NCI-H2107 (cell line): ENCODE measurements at places on chromosomes 5 and 9.

GRCh38 chr9:6680797-6681146 lies 35.2 kb upstream of the GLDC start:
- DNase-seq, result no peak

- DNase-seq, result no peak
Measured at GRCh38 chr9:95791286-95791685, 84.2 kb upstream of the ERCC6L2 start.

- no peak for DNase-seq
Measured at GRCh38 chr5:164746723-164747122, 1241.3 kb downstream of the MAT2B start.

- no peak for DNase-seq
Measured at GRCh38 chr5:173735184-173735583, 118.7 kb upstream of the BOD1 start.

DNA sequence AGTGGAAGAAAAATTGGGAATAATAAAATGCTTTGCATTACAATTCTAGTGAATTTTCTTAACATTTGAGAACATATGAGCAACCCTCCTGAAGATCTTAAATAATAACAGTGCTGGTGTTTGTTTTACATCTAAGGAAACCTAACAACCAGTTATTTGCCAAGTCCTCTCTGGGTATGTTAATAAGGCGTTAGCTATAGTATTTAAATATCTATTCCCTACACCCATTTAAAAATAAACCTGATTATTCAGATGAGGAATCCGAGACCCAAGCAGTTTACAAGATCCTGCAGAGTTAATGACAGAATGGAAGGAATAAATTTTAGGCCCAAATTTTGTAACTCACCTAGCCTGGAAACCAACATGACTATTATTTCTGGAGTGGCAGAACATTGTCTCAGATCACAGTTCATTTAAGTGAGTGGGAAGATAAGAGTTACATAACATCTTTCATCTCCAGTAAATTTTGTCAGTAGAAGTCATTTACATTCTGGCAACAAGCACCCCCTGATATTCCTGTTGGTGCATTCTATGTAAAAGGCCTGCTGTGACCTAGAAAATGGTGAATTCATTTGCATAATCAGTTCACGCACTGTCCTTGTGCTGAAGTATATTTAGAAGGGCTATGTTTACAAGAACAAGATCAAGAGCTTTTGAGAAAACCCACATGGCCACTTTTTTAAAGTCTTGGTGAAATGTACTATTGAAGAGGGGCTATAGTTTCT lies 148.2 kb downstream of the COX7C start:
- DNase-seq, result no peak

GRCh38 chr5:179393078-179393477 lies 47.8 kb upstream of the ADAMTS2 start:
- no peak for DNase-seq

- no peak for DNase-seq
Measured at GRCh38 chr5:38538161-38538560, 18.3 kb downstream of the LIFR start.

DNA sequence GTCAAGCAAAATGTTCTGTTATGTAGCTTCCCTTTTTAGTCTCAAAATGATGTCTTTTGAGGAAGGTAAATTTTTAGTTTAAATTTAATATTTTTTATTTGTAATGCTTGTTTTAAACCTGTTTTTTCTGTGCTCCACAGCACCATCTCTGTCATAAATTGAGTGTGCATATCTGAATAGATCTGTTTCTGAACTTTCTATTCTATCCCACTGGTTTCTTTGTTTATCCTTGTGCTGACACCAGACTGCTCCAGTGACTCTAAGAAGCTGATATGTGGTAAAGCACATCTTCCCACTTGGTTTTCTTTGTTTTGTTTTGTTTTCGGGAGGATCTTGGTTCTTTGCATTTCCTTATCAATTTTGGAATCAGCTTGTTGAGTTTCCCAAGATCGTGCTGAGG lies 7.1 kb upstream of the RNF145 start:
- no peak for DNase-seq

DNA sequence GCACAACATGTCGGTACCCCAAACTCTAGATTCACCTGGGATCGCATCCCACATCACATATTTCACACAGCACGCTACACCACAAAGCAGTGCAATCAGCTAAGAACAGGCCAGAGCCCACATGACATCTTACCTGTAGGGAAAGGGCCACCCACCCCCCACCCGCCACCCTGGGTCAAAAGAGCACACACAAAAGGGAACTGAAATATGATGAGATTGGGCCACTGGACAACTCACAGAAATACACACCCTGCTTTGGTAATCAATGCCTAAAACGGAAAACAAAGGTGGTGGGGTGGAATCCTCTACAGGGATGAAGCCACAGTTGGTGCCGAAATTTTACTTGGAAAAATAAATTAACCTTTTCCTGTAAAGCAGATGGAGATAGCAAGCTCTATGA lies 13.1 kb downstream of the RETREG1 start:
- DNase-seq, result no peak

DNA sequence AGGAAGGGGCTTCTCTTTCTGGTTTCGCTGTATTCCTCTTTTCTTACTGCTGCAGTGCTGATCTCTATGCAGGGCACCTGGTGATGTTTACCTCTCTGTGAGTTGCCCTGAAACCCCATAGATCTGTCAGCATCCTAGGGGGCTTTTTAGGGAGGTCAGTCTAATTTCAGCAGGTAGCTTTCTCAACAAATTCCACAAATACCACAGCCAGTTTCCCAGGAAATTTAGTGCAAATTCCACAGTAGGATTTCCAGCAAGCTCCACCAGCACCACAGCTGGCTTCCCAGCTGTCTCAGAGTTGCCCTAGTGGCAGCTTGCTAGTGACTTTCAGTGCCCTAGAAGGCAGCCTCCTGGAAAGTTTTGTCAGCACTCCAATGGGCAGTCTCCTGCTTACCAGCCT lies 379.1 kb upstream of the SMC2 start:
- no peak for DNase-seq

GRCh38 chr9:14769230-14769571 lies 46.7 kb upstream of the CER1 start:
- no peak for DNase-seq

GRCh38 chr5:68182534-68182933 lies 33.0 kb upstream of the PIK3R1 start:
- DNase-seq, result no peak

GRCh38 chr9:133351908-133352634 lies 4.1 kb downstream of the RPL7A start:
- no peak for DNase-seq

GRCh38 chr5:109916481-109917153 lies 226.9 kb downstream of the MAN2A1 start:
- DNase-seq, result no peak

DNA sequence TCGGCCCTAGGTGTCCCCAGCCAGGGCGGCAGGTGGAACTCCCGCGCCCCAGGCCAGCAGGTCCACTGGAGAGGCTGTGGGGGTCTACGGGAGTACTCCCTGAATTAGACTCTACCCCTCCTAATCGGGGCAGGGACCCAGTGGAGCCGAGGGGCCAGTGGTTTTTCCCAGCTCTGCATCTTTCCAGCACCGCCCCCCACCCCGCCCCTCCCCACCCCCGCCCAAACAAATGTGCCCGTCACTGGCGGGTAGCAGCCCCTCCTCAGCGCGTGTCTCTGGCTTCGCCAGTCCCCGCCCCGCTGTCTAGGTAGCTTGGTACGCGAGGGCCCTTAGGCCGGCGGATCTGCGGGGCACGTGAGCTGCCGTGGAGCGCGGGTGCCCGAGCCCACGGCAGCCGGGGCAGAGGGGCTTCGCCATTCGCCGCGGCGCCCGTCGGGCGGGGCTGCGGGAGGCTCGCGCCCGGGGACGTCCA lies 7.0 kb downstream of the UNC5A start:
- DNase-seq, result no peak

DNA sequence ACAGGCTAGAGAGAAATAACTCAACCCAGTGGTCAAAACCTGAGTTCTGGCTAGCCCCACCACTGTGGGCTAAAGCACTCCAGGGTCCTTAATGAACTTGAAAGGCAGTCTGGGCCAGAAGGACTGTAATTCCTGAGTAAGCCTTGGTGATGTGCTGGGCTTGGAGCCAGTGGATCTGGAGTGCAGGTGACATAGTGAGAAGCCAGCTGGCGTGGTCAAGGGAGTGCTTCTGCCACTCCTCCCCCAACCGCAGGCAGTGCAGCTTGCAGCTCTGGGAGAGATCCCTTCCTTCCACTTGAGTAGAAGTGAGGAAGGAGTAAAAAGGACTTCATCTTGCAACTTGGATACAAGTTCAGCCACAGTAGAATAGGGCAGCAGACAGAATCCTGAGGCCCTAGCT lies 424.0 kb downstream of the CDH18 start:
- DNase-seq, result no peak

DNA sequence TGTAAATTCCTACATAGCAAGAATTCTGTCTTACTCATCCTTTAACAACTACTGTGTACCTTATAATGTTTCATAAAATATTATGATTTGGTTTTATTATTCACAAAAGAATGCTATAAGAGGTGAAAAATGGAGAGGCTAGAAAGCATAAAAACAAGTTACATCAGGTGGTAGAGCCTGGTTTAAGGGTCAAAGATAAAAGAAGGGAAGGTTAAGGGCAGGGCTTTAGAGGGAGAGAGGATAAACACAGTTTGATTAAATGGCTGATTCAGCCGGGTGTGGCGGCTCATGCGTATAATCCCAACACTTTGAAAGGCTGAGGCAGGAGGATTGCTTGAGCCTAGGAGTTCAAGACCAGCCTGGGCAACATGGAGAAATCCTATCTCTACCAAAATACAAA lies 40.4 kb upstream of the HSPB3 start:
- no peak for DNase-seq

- no peak for DNase-seq
Measured at GRCh38 chr5:36360307-36360706, 58.6 kb upstream of the RANBP3L start.

- no peak for DNase-seq
Measured at GRCh38 chr5:79843450-79844388, 147.3 kb downstream of the MTX3 start.

GRCh38 chr5:147567917-147568598 lies 58.2 kb upstream of the DPYSL3 start:
- no peak for DNase-seq

DNA sequence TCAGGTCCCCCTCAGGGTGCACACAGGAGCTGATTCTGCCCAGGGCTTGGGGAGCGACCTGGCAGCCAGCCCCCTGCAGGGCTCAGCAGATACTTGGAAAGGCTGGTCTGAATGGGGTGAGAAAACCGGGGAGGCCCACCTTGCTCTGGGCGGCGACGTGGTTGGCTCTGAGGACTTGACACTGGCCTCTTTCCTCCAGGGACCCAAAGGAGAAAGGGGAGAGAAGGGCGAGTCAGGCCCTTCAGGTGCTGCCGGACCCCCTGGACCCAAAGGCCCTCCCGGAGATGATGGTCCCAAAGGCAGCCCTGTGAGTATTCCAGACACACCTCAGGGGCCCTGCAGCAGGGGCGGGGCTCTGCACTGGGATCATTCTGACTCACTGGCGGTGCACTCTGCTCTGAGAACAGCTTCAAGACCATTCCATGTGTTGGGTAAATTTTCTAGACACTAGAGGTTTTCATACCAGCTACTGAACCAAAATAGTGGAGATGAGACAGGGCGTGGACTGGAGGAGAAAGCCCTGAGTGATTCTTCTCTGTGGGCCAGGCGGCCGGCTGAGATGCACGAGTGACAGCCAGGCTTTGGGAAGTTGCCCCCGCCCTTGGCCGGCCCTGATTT lies 65.9 kb upstream of the FCN2 start:
- no peak for DNase-seq

GRCh38 chr5:77844623-77845323 lies 68.6 kb upstream of the TBCA start:
- no peak for DNase-seq

GRCh38 chr5:69048230-69048629 lies 45.6 kb upstream of the SLC30A5 start:
- no peak for DNase-seq

DNA sequence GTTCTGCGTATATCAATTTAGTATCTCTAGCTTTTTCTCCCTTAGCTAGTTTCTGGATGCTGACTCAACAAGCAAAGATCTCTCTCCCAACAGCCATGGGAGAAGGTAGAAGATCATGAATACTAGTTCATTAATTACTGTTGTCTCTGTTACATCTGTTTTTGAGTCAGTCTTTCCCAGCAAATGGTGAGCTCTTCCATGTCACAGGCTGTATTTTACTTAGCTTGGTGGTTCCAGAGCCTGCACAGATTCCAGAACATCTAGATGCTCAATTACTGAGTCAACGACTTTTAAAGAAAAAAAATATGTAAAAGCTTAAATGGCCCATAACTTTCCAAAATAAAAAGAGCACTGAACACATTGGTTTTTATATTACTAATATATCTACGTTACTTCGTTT lies 307.2 kb downstream of the NSG2 start:
- no peak for DNase-seq

DNA sequence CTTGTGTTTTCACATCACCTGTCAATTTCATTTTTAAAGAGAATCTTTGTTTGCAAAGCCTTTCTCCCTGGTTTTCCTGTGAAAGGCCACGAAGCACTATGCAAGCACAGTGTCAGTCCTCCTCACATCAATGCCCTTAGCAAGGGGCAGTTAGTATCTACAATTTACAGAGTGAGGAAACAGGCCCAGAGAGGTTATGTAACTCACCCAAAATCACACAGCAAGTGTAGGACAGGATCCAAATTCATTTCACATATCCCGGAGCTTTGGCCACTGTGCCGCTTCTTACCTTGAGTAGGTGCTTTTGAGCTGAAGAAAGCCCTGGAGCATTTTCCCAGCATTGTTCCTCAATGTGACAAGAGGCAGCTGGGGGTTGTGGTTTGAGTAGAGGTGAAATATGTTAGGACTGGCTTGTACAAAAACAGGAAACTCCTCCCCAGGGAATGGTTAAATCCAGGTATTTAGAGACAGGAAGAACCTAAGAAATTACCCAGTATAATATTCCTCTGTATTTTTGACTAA lies 283.8 kb downstream of the NTRK2 start:
- DNase-seq, result no peak

DNA sequence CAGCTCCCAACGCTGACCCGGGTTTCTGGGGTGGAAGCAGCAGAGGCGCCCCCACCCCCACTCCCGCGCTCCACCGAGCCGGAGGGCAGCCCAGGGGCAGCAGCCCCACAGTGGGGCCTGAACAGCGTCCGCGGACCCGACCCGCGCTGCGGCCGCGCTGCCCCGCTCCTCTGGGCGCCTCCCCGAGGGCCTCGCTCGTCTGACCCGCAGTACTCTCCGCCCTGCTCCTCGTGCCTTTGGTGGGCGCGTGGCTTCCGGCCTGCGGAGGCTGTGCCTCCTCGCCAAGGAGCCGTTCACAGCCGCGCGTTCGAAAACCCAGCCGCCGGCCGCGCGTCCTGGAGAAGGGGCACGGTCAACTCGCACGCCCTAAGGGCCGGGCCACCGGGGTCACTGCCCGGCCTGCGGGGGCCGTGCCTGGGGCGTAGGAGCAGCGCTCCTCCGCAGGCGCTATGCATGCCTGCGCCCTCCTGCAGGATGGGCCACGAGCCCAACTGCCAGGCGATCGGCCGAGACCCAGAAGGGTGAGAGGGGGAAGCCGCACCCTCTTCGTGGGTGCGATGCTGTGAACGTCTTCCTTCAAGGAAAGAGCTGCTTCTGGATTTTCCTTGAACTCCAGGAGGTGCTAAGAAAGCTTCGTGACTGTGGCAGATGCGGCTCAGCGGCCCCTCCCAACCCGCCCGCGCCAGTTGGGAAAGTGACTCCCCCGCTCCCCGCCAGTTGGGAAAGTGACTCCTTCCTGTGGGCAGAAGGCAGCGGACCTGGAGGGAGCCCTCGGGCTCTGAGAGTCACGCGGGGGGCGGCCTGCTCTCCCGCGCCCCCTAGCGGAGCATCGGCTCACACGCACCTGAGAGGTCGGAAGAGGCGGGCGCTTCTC lies 82.7 kb downstream of the HSD17B3 start:
- no peak for DNase-seq

GRCh38 chr9:137490532-137491186 lies 31.5 kb upstream of the NSMF start:
- no peak for DNase-seq
